ENCODE measurements at places on chromosomes 2 and 18.

GRCh38 chr18:9708057-9708433 is at the start of gene RAB31:
RAB31 (plus strand) TSS chr18:9708301; CDS start chr18:9708406, 105 bp downstream.
- no peak for DNase-seq

- no peak for DNase-seq
These were observed 166.9 kb downstream of the SOCS6 start for GRCh38 chr18:70455731-70456130.

- DNase-seq = no peak
These were observed 31.6 kb upstream of the GPR155 start for GRCh38 chr2:174518395-174518794.

DNA sequence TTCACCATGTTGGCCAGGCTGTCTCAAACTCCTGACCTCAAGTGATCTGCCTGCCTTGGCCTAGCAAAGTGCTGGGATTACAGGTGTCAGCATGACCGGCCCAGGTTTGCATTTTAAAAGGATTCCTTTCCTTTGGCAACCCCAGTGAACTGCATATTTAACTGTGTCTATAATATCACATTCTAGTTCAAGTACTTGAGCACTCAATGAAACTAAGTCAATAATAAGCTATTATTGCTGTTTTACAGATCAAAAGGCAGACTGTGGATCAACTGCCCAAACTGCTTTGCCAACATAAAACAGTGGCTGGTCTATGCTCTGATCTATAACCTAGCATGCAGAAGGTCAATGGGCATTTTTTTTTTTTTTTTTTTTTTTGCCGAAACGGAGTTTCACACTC is 144.5 kb downstream of the USP34 start:
- no peak for DNase-seq

DNA sequence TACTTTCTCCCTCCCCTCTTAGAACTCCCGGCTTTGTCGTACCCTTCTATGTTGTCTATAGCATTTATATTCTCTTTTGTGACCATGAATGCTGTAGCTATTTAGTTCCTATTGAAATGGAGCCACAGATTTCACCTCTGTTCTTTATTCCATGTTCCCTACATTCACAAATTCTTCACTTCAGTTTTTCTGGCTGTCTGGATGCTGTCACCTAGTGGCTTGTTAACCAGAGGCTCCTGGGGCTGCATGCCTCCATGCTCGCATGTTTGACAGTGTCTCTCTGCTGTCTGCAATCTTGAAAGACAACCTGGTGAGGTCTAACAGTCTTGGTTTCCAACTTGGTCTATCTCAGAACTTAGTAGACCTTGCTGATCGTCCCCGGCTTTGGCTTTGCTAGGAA is 48.2 kb downstream of the CFAP221 start:
- no peak for DNase-seq

GRCh38 chr18:56314396-56314795 is 324.0 kb downstream of the TXNL1 start:
- no peak for DNase-seq

DNA sequence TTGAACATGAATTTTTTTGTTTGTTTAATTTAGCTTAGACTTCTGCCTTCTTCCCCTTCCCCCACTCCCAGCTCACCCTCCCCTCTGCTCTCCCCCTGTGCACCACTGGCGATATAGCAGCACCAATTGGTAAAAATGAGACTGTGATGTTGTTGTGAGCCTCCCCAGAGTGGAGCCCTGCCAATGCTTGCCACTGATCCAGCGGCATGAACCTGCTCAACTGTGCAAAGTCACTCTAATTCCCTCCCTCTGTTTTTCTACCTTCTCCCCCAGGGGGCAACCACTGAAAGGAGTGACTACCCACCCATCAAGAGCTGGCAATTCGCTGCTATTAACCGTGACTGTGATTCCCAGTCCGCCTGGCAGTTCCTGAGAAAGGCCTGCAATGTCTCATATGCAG is 30.2 kb downstream of the KLHL14 start:
- DNase-seq = no peak
